ENCODE measurements at places on chromosomes 12 and 14.

DNA sequence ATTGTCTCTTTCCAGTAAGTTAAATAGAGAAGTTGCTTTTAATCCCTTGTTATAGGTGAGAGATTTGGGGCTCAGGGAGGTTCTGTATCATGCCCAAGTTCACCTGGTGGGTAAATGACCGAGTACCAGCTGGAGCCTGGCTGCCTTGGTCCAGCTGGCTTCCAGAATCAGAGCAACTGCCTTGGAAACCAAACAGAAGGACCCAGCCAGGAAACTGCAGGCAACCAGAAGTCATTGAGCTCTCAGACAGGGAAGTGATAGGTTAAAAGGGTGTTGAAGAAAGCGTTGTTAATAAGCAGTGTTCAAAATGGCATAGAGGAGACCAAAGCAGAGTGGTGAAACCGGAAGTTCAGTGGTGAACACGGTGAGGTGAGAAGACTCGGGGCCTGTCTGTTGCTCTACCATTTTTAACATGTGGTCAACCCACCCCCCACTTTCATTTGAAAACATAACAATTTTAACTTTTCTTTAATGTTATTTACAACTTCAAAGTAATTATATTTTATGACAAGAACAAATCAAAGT lies 54.9 kb downstream of the PLEKHG7 start:
- no peak for DNase-seq

GRCh38 chr14:104593241-104593701 lies 11.3 kb downstream of the TMEM179 start:
- no peak for DNase-seq

- no peak for DNase-seq
Measured at GRCh38 chr14:81509838-81510452, 23.7 kb downstream of the SEL1L start.

DNA sequence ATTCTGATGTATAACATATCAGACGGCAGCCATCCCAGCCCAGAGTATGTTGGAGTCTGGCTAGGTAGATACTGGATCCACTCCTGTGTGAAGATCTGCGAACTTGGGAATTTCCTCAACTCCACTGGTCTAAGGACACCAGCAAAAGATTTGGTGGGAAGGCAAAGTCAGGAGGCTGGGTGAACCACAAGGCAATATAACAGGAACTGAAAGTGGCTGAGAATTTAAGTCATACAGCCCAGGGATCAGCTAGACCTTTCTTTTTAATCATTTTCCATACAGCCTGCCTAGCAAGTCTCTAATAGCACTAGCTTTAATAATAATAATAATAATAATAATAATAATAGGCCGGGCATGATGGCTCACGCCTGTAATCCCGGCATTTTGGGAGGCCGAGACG lies 34.8 kb downstream of the BRAP start:
- DNase-seq = no peak

DNA sequence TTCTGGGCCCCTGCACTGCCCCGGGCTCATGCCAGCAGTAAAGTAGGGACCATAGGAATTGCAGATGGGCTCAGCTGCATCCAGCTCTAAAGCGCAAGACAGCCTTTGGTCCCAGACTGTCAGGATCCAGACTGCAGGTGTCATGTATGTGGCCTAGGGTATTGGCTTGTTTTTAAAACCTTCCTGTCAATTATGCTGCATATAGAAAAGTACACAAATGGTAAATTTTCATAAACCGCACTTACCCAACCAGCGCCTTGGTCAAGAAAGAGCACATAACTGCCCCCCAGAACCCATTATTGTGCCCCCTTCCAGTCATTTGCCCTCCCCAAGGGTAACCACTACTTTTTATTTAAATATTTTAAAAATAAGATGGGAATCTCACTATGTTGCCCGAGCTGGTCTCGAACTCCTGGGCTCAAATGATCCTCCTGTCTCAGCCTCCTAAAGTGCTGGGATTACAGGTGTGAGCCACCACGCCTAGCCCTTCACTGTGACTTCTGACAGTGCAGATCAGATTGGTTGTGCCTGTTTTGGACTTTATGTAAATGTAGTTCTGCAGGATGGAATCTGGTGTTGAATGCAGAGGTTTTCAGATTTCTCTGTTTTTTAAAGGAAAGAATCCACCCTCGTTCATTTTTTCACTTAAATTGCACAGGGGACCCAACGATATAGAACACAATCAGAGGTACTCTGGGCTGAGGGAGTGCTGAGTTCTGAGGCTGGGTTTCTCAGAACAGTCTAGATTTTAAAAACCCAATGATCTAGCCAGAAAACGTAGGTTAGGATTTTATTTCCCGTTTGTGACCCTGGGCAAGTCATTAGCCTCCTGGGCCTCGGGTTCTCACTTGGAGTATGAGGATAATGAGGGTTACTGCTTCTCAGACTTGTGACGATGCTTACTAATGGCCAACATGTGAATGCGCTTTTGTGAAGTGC lies 6.7 kb downstream of the NR4A1 start:
- no peak for DNase-seq

GRCh38 chr12:94507455-94507854 lies 47.8 kb upstream of the CEP83 start:
- DNase-seq = no peak

Data from substantia nigra (tissue), 51 donors.